Fibroblast of lung (primary cell): ENCODE measurements at places on chromosomes 2 and 18. TPM values are rescaled to one million over a fixed set of nuclear protein-coding genes. Genes with fewer than 3 reads are reported as not detected.

The LOXHD1 gene
- not detected in 2 replicates for total RNA-seq

GRCh38 chr2:201735486-201735885 lies 37.0 kb upstream of the MPP4 start:
- H3K27ac ChIP-seq = no peak overlapping the region
- H3K36me3 ChIP-seq = no peaks in the 10 kb centered on the region
- H3K4me1 ChIP-seq = no peaks in the 10 kb centered on the region
- H3K4me3 ChIP-seq = no peak overlapping the region
- DNase-seq = no peak

GRCh38 chr2:144477957-144478311 lies 42.0 kb downstream of the ZEB2 start:
- peaks cover 3% of the 10 kb centered on the region for H3K36me3 ChIP-seq
- no peak overlapping the region for H3K4me3 ChIP-seq
- peaks cover 34% of the 10 kb centered on the region for H3K4me1 ChIP-seq
- no peak for DNase-seq

DNA sequence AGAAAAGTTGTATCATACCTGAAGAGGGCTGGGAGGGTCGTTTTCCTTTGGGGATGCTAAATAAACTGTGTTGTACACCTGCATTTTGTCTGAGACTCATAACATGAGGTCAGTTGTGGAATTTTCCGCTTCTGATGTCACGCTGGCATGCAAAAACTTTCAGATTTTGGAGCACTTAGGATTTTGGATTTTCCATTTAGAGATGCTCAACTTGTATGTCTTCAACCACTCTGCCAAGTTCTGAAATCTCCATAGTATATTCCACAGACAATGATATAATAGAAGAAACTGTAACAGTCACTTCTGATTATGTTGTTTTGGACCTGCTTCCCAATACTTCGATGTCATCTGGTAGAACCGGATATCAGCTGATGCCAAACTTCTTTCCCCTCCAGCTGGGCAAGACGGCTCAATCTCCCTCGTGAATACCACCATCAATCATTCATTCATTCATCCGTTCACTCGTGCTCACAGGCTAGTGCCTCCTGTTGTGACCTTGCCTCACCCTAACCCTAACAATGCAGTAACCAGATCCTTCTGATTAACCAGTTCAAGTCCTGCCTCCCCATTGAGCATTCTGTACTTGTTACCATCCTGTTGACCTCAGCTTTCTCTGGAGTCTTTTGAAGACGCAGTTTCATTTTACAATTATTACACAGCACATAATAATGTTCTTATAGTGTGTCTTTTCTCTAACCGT lies 5.3 kb upstream of the PLEKHH2 start:
- no peak overlapping the region for H3K27ac ChIP-seq
- no peak for DNase-seq
- H3K4me1 ChIP-seq = peaks cover 2% of the 10 kb centered on the region
- H3K27me3 ChIP-seq = no peaks in the 10 kb centered on the region
- H3K36me3 ChIP-seq = no peaks in the 10 kb centered on the region

The C2orf78 gene
- total RNA-seq = not detected in 2 replicates

- no peaks in the 10 kb centered on the region for H3K27me3 ChIP-seq
- DNase-seq = peak; percentile 75
- no peak overlapping the region for H3K27ac ChIP-seq
- H3K36me3 ChIP-seq = no peaks in the 10 kb centered on the region
Measured at GRCh38 chr2:38039121-38039910, 36.6 kb downstream of the CYP1B1 start.
